ENCODE measurements at places on chromosomes 13 and 19.

GRCh38 chr19:41621226-41621625, 5.6 kb downstream of the CEACAM4 start:
- DNase-seq, result no peak

GRCh38 chr13:53494406-53494805, 465.8 kb downstream of the OLFM4 start:
- DNase-seq, result no peak

- no peak for DNase-seq
Measured at GRCh38 chr13:112133499-112134390, 66.8 kb downstream of the SOX1 start.

DNA sequence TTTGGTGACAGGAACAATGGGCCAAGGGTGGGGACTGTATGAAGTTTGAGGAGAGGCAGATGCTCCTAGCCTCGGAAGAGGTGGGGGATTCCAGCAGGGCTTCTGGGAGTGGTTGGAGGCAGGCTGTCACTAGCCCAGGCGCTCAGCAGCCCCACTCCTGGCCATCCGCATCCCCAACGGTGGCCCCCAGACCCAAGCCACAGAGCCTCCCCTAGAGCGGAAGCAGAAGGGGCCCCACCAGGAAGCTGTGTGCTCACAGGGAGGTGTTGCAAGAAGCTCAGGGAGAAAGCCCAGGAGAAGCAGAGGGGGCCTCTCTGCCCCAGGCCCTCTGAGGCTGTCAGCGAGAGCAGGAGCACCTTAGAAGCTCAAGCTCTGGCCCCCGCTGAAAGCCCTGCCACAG, 8.3 kb downstream of the PRAM1 start:
- DNase-seq, result no peak

GRCh38 chr19:7294558-7295212, 471 bp upstream of the INSR start:
- peak; percentile 42 for DNase-seq

- DNase-seq, result no peak
Measured at GRCh38 chr19:43499042-43499441, 5.5 kb downstream of the PHLDB3 start.

- DNase-seq, result no peak
Measured at GRCh38 chr19:41804336-41804735, 7.9 kb downstream of the CEACAM3 start.

DNA sequence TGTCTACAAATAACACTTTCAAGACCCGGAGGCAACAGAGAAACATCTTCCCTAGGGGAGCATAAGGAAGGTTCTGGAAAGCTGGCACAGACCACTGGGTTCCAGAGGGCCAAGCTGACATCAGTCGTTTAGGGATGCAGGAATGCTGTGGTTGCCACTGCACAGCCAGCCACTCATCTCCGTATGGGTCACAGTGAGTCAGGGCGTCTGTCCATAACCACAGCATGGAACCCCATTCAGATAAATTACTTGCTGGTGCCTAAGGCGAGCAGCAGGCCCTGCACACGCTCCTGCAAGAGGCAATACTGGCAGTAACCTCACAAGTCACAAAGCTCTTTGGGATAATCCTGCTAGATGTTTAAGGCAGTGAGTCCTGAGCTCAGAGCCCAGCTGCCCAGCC, 140.9 kb upstream of the UBL3 start:
- DNase-seq, result peak; percentile 83

GRCh38 chr19:28963486-28964250, 249.3 kb downstream of the UQCRFS1 start:
- no peak for DNase-seq

DNA sequence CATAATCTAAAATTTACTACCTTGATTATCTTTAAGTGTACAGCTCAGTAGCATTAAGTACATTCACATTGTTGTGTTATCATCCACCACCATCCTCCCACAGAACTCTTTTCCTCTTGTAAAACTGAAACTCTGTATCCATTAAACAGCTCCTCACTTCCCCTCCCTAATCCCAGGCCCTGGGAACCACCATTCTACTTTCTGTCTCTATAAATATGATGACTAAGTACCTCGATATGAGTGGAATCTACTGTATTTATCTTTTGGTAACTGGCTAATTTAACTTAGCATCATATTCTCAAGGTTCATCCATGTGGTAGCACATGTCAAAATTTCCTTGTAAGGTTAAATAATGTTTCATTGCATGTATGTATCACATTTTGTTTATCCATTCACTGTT, 49.0 kb upstream of the POMP start:
- DNase-seq, result peak; percentile 23

- DNase-seq, result no peak
Measured at GRCh38 chr13:98619556-98619955, 42.6 kb upstream of the STK24 start.

- DNase-seq, result no peak
Measured at GRCh38 chr13:79385694-79386093, 20.4 kb downstream of the RBM26 start.

- DNase-seq, result no peak
Measured at GRCh38 chr19:11414544-11414943, 4.6 kb downstream of the RGL3 start.

GRCh38 chr13:41008349-41008980, 10.7 kb downstream of the ELF1 start:
- DNase-seq, result peak; percentile 24

DNA sequence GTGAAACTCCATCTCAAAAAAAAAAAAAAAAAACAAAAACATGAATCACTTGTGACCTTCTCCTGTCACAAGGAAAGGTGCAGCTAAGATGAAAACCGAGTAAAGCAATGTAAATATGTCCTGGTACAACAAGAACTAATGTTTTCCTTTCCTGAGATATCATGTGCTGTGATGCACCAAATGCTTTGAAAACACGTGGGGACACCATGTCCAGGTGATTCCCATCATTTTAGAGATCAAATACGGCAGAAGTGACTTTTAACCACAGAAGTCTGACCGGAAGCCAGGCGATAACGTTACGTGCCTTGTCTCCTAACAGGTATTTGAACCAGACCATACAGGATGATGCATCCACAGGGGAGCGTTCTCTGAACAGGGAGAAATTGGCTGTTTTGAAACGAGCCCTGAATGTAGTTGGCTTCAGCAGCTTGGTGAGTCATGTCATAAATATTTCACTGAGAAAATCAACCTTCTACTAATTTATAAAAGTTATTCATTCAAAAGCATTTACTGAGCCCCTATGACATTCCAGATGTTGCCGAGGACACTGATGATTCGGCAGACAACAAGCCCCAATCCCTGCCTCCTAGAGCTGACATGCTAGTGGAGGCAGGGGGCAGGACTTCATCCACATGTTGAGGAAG, 328.1 kb downstream of the MYO16 start:
- DNase-seq, result peak; percentile 52

GRCh38 chr13:39586151-39586550, 16.8 kb downstream of the LHFPL6 start:
- no peak for DNase-seq

DNA sequence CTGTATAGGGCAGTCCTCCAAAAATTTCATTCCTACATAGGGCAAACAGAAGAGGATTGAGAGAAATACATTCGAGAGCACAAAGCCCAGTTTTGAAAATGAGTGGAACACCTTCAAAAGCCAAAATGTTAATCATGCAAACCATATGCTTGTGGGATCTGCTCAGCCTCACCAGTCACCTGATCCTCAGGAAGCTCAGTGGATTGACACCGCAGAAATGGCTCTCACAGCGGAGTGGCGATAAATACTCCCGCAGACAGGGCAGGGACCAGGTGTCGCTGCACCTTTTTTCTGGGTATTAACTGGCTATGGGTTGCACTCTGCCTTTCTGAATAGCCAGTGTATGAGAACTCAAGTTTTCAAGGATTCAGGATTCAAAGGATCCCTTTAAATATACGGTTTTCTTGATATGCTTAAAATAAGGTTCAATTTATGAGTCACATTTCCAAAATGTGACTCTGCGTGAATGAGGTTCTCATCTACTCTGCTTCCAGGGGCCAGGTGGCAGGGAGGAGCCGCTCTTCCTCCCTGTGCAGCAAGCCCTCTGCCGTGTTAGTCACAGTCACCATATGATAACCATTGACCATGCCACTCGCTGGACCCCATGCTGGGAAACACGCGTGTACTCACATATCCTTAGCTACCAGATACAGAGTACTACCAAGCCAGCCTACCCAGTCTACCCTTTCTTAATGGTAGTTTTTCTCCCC, 18.3 kb upstream of the DHRS12 start:
- DNase-seq, result no peak

DNA sequence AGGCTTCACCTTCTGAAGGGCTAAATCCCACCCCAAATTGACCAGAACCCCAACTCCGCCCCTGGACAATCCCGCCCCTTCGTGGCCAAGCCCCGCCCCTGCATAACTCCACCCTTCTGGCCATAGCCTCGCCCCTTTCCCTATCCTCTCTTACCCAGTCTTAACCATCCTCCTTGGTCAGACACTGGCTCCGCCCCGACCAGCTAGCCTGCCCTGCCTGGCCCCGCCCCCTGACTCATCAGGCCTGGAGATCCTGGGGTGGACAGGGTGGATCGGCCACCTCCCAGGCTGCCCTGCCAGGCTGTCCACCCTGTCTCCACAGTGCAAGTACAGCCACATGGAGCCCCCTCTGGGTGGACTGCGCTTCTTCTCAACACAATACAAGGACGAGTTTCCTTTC, 8.0 kb upstream of the ZNF358 start:
- peak; percentile 92 for DNase-seq

GRCh38 chr13:111245576-111246384, 74.7 kb upstream of the TEX29 start:
- DNase-seq, result peak; percentile 32

GRCh38 chr19:5287066-5287465, 53.5 kb downstream of the PTPRS start:
- DNase-seq, result no peak

- no peak for DNase-seq
Measured at GRCh38 chr19:34458677-34459076, 22.9 kb upstream of the WTIP start.

DNA sequence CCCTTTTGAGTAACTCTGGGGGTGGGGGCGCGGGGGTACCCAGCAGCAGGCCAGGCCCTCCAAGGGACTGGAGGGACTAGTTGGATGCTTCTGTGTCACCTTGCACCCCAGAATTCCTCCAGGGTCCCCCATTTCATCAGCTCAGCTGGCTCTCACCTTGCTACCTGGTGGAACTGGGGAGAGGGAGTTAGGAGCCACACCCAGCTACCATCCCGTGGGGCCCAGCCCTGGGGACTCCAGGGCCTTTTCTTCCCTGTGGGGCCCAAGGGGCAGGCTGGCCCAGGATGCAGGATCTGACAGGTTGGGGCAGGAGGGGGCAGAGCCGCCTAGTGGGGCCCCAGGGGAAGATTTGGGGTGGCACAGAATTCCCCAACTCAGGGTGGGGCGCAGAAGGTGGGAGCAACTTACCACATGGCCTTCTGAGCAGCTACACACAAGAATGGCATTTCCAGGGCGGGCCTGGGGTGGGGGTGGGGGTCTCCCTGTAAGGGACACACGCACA, 32.8 kb upstream of the NANOS3 start:
- no peak for DNase-seq

DNA sequence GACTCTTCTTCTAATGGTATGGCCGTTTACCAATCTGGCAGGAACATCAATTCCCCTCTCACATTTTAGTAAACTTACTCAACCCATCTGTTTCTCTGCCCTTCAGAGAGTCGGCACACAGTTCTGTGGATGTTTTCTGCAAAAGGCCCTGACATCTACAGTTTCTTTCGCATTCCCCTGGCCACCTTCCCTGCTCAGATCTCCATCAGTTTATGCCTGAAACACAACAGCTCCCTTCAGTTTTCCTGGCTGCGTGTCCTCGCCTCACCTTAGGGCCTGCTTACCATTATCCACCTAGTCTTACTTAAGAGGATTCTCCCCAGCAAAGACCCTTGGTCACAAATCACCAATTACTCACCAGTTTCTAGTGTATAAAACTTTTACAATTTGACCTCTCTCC, 25.2 kb downstream of the COL4A1 start:
- no peak for DNase-seq

- no peak for DNase-seq
Measured at GRCh38 chr19:34961775-34962686, 2.0 kb downstream of the ZNF792 start.

GRCh38 chr13:30366088-30366487, 56.2 kb upstream of the UBE2L5 start:
- DNase-seq, result no peak

DNA sequence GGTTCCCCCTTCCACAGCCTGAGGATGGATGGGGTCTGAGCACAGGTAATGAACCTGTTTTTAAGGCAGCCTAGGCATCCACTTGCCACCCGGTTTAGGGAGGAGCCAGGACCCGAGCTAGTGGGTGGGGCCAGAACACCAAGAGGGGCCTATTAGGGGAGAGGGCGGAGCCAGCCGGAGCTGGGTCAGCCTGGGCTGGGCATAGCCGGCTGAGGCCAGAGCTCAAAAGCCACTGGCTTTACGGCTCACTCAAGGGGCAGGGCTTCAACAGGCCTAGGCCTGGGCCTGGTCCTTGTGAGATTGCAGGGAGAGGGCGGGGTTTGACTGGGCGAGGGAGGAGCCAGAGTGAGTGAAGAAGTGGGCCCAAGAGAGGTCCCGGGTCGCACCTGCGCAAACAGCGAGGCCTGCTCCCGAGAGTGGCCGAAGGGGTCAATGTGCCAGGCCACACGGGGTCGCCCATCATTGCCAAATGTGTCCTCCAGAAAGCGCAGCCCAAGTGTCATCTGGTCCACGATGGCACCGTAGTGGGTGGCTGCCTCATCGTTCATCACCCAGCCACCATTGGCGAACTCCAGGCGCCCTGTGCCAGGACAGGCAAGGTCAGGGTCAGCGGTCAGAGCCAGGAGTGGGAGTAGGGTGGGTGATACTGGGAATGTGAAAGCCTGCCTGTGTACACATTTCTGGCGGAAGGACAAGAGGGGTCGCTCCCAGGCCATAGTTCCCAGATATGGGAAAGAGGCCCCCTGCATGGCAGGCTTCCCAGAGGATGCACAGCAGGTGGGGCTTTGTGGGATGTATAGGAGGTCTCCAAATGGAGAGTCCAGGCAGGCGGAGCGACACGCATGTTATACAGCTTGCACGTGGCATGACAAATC, 1.9 kb downstream of the MAN2B1 start:
- peak; percentile 45 for DNase-seq

Measured in AG08396 (cell line).